ENCODE measurements at places on chromosomes 1 and 21.

GRCh38 chr1:20370698-20371097, 80.0 kb downstream of the VWA5B1 start:
- no peak for DNase-seq

DNA sequence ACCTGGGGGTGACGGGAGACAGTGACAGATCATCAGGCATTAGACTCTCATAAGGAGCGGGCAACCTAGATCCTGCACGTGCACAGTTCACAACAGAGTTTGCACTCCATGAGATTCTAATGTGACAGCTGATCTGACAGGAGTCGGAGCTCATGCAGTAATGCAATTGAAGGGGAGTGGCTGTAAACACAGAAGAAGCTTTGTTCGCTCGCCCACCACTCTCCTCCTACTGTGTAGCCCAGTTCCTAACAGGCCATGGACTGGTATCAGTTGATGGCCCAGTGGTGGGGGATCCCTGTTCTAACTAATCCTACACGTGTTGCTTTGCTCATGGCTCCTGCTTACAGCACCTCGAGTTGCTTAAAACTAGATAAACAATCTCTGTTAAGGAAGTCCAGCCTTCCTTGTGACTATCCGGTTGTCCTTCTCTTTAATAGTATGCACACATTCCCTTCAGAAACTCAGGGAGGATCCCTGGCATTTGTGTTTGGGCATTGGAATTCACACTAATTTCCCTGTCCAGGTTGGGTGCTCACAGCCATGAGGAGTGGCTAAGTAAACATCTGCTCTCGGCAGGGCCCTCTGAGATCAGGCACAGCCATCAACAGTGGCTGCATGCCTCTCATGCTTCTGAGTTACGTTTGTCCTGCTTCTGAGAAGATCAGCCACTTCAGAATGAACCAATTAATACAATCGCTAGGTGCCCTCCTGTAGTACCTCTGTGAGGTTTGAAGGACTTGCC, 21.1 kb upstream of the F3 start:
- no peak for DNase-seq

GRCh38 chr1:56060906-56061305, 518.5 kb downstream of the PLPP3 start:
- DNase-seq, result no peak

DNA sequence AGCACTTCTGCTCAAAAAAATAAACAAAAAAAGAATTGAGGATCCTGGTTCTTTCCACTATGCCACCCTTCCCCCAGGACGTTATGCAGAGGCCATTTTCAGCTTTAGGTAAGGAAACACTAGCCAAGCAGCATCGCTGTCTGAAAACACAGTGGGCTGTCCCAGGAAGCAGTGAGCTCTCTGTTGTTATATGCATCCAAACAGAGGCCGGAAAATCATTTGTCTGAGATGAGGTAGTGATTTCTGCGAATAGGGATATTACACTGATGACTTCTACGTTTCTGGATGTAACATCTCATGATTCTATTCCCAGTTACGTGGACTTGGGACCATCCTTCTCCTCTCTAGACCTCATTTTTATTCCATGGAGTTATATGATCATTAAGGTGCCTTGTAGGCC, 137.2 kb downstream of the OMA1 start:
- DNase-seq, result no peak

- no peak for DNase-seq
These were observed 42.0 kb downstream of the VPS26C start for GRCh38 chr21:37224861-37225839.

- DNase-seq, result peak; percentile 10
These were observed 95.3 kb upstream of the DISP3 start for GRCh38 chr1:11383553-11384169.

Data from inflammatory macrophage treated with lipopolysaccharide for 1 hour (primary cell).